NCI-H1930 (cell line): ENCODE measurements at places on chromosomes 2 and 18.

- DNase-seq, result no peak
Observed at GRCh38 chr2:190765386-190766173, 115.0 kb upstream of the GLS start.

- no peak for DNase-seq
Observed at GRCh38 chr18:49359732-49360444, 100.6 kb downstream of the DYM start.

GRCh38 chr18:64167408-64167925 lies 18.6 kb upstream of the LINC00305 start:
- no peak for DNase-seq

DNA sequence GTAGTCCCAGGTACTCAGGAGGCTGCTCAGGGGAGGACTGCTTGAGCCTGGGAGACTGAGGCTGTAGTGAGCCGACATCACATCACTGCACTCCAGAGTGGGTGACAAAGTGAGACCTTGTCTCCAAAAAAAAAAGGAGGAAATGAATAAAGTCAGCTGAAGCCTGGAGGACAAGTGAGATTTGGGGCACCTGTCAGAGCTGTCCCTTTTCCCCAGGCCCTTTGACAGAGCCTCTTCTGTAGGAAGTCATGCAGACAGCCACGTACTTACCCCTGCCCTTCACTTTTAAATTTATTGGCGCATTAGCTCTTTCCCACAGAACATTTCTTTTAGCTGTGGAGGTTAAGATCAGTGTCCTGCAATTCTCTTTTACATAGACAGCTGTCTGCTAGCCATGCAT lies 151.0 kb upstream of the DNMT3A start:
- no peak for DNase-seq

DNA sequence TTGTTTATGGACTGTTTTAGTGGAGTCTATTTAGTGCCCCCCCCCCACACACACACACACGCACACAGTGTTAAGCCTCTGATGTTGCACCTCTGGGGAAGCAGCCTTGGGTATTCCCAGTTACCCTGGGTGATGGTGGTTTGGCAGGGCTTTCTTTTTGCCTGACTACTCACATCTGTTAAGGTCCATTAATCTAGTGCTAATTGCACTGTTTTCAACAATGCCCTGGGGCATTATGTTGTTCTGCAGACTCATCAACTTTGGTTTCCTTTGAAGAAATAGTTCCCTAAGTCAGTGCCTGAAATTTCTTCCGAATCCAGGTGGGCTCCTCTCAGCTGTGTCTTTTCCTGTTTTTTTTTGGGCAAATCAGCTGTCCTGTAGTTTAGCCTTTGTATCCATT lies 34.7 kb downstream of the SPOPL start:
- no peak for DNase-seq
